HT1080 (cell line): ENCODE measurements at places on chromosomes 5 and 9. TPM values are rescaled to one million over a fixed set of nuclear protein-coding genes. Genes with fewer than 3 reads are reported as not detected.

PALM2AKAP2 gene
- total RNA-seq = 3.2 and 6.3 TPM in 2 replicates

CCDC187 gene
- under 0.01 and 0.02 TPM in 2 replicates for total RNA-seq

DNA sequence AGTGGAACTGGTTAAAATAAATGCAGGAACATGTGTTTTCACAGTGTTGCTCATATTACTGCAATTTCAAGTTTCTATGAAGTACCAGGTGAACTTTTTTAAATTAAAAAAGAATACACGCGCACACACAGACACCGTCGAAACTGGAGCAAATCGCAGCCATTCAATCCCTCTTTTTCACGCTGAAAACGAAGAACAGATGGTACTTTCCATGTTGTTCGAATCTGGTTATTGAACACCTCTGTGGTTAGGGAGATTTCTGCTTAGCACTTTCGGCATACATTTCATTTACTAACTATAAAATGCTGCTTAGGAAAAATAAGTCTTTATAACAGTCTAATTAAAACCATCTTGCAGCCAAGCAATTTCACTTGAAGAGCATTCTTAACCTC lies 6.8 kb downstream of the ZNF608 start:
- DNase-seq = no peak

IFNB1 gene
- total RNA-seq = not detected in 2 replicates

- DNase-seq = peak; percentile 63
These were observed 147.8 kb downstream of the AOPEP start for GRCh38 chr9:94874316-94874715.

HMCN2 gene
- total RNA-seq = 0.23 and 0.48 TPM in 2 replicates

DNA sequence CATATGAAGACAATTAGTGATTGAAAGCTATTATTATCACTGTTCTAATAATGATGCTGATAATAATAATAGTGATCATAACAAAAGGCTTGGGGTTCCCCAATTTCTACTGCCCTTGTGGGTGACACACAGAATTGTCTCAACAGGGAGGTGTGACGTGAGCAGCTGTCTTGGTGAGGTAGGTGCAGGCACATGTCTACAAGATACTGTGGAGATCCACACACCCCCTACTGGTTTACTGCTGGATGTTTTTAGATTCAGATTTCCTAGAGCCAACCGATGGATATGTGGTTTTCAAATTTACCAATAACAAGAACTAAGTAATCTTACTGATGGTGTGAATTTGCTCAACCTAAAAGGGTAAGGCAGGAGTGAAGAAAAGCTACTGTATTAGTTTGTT lies 139.0 kb downstream of the TARS1 start:
- DNase-seq = no peak

DNA sequence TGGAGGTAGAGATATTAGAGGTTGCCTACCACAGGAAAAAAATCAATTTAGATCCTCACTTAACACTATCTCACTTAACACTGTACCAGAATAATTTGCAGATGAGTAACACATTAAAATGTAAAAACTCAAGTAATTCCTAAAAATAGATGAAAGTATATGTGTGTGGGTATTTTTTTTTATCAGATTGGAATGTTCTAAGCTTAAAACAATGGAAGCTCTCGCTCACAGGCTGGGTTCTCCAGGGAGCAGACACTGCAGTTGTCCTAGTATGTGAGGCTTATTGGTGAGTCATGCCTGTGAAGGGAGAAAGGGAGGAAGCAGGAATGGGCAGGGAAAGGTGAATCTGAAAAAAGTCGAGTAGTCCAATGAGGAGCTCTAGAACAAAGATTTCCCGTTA lies 181.3 kb upstream of the ZNF608 start:
- DNase-seq = peak; percentile 84

GNA14 gene
- not detected in 2 replicates for total RNA-seq

- peak; percentile 65 for DNase-seq
These were observed 24.4 kb downstream of the CYFIP2 start for GRCh38 chr5:157290156-157290980.

DNA sequence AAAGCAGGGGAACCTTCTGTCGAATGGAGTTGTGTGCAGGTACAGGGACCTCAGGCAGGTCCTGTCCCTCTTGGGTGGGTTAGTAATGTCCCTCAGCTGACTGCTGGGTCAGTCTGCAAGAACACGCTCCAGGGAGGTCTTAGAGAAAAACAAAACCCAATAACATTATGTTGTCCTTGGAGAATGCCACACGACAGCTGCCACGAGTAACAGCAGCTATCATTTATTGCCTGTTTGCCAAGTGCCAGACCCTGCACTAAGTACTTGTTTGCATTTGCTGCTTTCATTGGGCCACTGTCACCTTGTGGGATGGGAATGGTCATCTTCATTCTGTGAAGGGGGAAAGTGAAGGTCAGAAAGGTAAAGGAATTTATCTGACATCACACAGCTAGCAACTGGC lies 310.3 kb downstream of the SLIT3 start:
- no peak for DNase-seq

HINT2 gene
- 72.7 and 81.8 TPM in 2 replicates for total RNA-seq

CTSV gene
- 0.37 and 0.58 TPM in 2 replicates for total RNA-seq

- no peak for DNase-seq
These were observed 18.6 kb upstream of the REEP5 start for GRCh38 chr5:112940670-112941069.

GRCh38 chr5:176570044-176570443 lies 20.9 kb downstream of the CDHR2 start:
- DNase-seq = no peak

DNA sequence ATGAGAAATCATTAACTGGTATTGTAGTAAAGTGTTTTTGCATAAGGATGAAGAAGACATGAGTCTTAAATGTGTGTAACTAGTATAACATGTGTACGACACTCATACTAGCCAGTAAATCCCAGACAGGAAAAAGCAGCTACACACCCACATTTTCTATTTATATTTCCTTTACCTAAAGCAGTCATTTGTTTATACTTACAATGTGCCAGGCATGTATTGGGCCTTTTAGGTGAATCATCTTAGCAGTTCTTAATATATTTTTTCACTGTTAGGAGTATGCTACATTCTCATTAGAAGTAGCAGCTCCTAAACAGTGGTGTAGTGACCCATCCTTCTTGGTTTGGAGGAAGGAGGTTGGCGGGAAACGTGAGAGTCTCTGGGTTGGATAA lies 55.8 kb upstream of the TMC1 start:
- DNase-seq = no peak

DNA sequence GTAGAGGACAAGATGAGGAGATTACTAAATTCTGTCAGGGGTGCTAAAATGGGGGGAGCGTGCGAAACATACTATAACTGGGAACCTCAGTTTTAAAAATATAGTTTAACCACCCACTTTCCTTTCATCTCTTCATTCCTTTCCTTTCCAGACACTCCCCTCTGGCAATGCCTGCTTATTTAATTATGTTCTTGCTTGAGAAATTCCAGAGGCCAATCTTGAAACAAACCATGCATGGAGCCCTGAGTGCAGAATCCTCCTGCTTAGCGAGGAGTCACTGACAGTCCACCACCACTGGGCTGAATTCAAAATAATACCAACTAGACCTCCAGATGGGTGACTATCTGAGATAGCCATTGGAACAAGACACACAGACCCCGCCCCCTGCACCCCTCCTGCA lies 29.7 kb upstream of the C9orf72 start:
- DNase-seq = no peak

SPINK6 gene
- total RNA-seq = 1.2 TPM in 1 of 2 replicates, not detected in the other

GRCh38 chr5:78509884-78510769 lies 138.4 kb downstream of the LHFPL2 start:
- DNase-seq = no peak

DNA sequence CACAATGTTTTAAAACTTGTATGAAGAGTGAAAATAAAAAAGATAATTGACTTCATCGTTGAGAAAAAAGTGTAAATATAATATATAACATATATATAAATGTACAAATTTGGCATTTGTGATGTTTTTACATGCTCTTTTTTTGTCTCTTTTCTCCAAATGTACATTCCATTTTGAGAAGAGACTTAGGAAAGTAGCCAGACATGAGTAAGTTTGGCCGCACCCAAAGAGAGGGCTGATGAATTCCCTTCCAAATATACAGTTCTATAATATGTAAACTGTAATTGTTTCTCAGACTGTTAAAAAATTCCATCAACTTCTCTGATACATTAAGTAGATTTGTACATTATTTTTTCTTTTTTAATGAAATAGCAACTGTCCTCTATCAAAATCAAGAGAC lies 193.2 kb upstream of the MAP3K1 start:
- DNase-seq = no peak

GRCh38 chr9:86665416-86665815 lies 281.9 kb downstream of the GAS1 start:
- DNase-seq = no peak

BHMT2 gene
- not detected in 2 replicates for total RNA-seq

- DNase-seq = peak; percentile 24
These were observed 15.1 kb upstream of the CSNK1G3 start for GRCh38 chr5:123496892-123497291.
